ENCODE measurements at places on chromosomes 12 and 14.

DNA sequence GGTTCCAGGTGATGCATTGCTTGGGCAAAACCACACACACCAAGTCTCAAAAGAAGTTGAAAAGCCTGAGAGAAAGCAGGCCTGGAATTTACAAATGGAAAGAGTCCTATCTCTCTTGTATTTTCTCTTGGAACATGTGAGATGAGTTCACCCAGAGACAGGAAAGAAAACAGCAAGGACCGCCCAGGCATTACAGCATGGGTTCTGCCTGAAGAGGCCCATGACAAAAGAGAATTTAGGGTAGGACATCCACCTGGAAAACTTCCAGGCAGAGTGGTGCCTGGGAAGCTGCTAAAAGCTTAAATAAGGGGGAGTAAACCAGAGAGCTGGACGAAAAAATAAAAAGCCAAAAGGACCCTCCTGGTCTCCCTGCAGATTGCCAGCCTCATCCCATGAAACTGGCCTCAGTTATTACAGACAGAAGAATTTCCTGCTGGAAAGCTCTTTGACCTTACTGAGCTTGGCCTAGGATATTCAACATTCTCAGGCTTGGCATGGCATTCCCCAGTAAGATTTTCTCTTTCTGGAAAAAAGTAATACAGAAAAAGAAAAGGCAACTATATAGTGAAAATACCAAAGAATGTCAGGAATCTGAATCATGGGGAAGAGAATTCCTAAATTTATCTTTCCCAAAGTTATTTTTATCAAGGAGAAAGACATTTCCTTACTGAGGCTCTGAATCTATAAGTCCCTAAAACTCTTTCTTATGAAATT is 121.3 kb upstream of the NUDT4 start:
- no peak for DNase-seq

- DNase-seq: no peak
These were observed 278.2 kb upstream of the RTL1 start for GRCh38 chr14:101181446-101182313.

- DNase-seq: no peak
These were observed 8.6 kb upstream of the KRT8 start for GRCh38 chr12:52913431-52913821.

DNA sequence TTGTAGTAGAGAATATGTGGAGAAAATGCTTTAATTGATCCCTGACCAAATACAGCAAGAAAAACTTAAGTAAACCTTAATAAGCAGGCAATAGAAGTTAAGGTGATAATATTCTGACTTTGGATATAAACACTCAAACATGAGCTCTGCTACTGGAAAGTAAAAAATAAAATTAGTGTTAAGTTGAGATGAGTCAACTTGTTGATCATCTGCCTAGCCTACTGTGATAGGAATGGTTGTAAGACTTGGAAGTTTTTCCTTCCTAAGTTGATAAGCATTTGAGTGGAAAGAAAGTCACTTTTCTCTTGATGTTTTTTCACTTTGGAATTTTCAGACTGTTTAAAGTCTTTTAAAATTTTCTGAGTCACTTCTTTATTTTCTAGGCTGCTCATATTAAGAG is 26.0 kb downstream of the ADIPOR2 start:
- no peak for DNase-seq

DNA sequence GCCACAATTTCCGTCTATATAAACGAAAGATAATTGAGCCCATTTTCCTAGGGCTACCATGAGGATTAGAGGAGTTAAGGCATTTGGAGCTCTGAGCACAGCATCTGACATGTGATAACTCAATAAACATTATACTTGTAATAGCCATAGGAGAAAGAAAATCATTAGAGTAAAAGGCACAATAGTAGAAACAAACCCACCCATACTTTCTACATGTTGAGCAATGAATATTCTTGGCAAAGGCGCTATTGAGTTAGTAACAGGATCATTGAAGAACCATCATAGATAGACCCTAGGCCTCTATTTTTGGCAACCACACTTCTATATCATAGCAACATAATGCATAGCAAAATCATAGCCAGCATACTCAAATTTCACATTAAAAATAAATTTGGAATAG is 664.1 kb downstream of the NOVA1 start:
- DNase-seq: no peak
